ENCODE measurements at places on chromosomes 11 and 22. TPM values are rescaled to one million over a fixed set of nuclear protein-coding genes. Genes with fewer than 3 reads are reported as not detected.
A peak's percentile ranks its signal among the peaks of the same experiment; 100 is the strongest.

GRCh38 chr11:64656862-64657261 lies 65.8 kb downstream of the SLC22A12 start:
- H3K4me3 ChIP-seq, result no peak overlapping the region
- H3K4me1 ChIP-seq, result peaks cover 16% of the 10 kb centered on the region
- no peak overlapping the region for H3K27ac ChIP-seq
- peaks cover 5% of the 10 kb centered on the region for H3K27me3 ChIP-seq
- no peak for DNase-seq

- H3K4me3 ChIP-seq, result peak overlapping the region; percentile 82
- H3K4me1 ChIP-seq, result peaks cover 35% of the 10 kb centered on the region
- H3K36me3 ChIP-seq, result peaks cover 30% of the 10 kb centered on the region
- DNase-seq, result peak; percentile 57
Measured at GRCh38 chr11:65899356-65900124, 648 bp downstream of the FOSL1 start.

GRCh38 chr11:105051559-105051958 lies 6.4 kb upstream of the CARD16 start:
- H3K27me3 ChIP-seq, result peaks cover 13% of the 10 kb centered on the region
- no peak overlapping the region for H3K27ac ChIP-seq
- peaks cover 2% of the 10 kb centered on the region for H3K4me1 ChIP-seq
- H3K4me3 ChIP-seq, result no peak overlapping the region
- DNase-seq, result no peak

- no peaks in the 10 kb centered on the region for H3K36me3 ChIP-seq
- no peak overlapping the region for H3K4me3 ChIP-seq
- DNase-seq, result no peak
- no peaks in the 10 kb centered on the region for H3K4me1 ChIP-seq
Measured at GRCh38 chr22:45885171-45885840, 91.7 kb downstream of the WNT7B start.

- no peaks in the 10 kb centered on the region for H3K27me3 ChIP-seq
- H3K27ac ChIP-seq, result no peak overlapping the region
- H3K4me1 ChIP-seq, result no peaks in the 10 kb centered on the region
- H3K36me3 ChIP-seq, result no peaks in the 10 kb centered on the region
Measured at GRCh38 chr11:19959648-19960059, 200.6 kb downstream of the DBX1 start.

The MYEOV gene
- not detected for total RNA-seq

The GSTT2 gene
- not detected for total RNA-seq

The TYMP gene
- total RNA-seq, result 36.9 TPM

The C11orf86 gene
- not detected for total RNA-seq
